HS-27A (cell line): ENCODE measurements at places on chromosomes 3 and 15.

DNA sequence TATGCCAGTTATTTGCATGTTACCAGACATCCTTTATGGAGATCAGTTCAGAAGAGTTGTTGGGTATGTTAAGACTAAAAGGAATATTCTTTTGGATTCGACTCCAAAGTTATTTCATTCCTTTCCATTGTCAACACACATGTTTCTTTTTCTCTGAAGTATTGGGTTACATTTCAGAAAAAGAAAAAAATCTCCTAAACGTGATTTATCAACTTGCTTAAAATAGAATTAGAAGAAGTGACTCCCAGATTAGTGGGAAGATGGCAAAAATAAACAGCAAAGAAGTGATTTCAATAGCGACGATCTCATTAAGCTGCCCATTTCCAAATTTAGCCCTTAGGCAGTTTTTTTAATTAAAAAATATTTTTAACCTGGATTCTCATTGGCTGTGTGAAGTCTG, 85.4 kb downstream of the TIGIT start:
- DNase-seq = no peak

DNA sequence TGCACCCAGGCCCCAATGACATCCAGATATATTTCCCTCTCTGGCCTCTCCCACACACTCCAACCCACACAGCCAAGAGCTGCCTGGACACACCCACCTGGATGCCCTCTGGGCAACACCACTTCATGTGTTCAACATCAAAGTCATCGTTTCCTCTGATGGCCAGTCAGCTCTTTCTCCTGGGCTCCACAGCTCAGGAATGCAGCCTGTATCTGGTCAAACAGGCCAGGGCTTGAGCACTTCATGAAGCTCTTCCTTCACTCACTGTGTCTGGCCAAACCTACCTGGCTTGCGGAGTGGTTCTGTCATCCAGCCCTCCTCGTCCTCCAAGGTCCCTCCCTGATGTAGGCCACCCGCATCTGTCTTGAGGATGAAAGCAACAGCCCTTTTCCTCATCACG, 35.8 kb upstream of the SLC6A11 start:
- no peak for DNase-seq

GRCh38 chr3:45666757-45667431, 22.3 kb upstream of the SACM1L start:
- DNase-seq = peak; percentile 92

- DNase-seq = no peak
Observed at GRCh38 chr15:59950603-59951388, 53.3 kb upstream of the FOXB1 start.

GRCh38 chr3:143595456-143596077, 252.7 kb downstream of the SLC9A9 start:
- no peak for DNase-seq

- no peak for DNase-seq
Observed at GRCh38 chr3:55795296-55795695, 308.2 kb upstream of the WNT5A start.

DNA sequence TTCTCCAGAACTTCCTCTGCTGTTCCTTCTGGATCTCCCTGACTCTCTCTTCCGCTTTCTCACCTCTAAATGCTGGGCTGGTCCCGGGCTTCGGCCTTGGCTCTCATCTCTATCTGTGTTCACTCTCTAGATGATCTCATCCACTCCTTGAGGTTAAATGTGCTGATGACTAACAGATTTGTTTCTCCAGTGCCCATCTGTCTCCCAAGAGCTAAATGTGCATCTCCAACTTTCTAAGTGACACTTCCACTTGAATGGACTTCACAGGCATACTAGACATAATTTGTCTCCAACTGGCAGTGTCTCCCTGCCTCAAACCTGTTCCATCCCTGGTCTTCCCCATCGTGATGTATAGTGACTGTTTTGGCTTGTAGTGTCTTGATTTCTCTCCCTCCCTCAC, 95.3 kb downstream of the ITPR1 start:
- DNase-seq = no peak

DNA sequence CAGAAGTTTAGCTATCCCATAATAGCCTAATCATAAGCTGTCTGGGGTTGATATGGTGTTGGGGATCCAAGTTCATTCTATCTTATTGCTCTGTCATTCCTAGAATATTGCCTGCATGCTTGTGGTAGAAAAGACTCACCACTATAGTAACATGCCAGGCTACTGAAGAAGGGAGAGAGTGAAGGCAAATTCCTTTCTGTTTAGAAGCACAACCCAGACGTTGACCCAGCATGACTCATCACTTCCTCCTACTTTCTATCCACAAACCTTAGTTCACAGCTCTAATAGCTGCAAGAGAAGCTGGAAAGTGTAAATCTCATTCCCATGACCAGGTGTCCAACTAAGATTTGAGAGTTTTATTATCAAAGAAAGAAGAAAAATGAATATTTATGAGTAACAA, 57.8 kb upstream of the NMD3 start:
- peak; percentile 52 for DNase-seq

DNA sequence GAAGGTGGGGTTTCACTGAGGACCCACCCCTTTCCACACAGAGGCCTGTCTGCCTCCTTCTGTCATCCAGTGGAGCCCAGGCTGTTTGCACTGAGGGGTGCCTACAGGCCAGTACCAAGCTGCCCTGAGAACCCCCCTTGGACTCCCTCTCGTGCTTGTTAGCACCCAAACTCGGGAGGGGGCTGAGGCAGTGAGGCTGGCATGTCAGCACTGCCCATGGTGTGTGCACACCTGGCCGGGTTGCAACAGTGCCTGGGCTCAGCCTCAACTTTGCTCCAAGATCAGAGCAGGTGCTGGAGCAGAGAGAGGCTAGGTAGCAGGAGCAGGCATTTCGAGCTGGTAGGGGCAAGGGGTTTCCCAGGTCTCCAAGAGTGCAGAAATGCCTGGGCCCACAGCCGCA, 90.0 kb downstream of the PIK3R4 start:
- no peak for DNase-seq

GRCh38 chr15:94844538-94845389, 613.4 kb downstream of the MCTP2 start:
- DNase-seq = no peak

DNA sequence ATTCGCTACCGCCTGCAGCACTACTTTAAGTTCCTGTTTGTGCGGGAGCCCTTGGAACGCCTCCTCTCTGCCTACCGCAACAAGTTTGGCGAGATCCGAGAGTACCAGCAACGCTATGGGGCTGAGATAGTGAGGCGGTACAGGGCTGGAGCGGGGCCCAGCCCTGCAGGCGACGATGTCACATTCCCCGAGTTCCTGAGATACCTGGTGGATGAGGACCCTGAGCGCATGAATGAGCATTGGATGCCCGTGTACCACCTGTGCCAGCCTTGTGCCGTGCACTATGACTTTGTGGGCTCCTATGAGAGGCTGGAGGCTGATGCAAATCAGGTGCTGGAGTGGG, 995 bp downstream of the CHST14 start:
- no peak for DNase-seq

- no peak for DNase-seq
Observed at GRCh38 chr3:29582273-29582672, 301.4 kb downstream of the RBMS3 start.

- DNase-seq = no peak
Observed at GRCh38 chr15:42392309-42393024, 33.2 kb downstream of the CAPN3 start.

DNA sequence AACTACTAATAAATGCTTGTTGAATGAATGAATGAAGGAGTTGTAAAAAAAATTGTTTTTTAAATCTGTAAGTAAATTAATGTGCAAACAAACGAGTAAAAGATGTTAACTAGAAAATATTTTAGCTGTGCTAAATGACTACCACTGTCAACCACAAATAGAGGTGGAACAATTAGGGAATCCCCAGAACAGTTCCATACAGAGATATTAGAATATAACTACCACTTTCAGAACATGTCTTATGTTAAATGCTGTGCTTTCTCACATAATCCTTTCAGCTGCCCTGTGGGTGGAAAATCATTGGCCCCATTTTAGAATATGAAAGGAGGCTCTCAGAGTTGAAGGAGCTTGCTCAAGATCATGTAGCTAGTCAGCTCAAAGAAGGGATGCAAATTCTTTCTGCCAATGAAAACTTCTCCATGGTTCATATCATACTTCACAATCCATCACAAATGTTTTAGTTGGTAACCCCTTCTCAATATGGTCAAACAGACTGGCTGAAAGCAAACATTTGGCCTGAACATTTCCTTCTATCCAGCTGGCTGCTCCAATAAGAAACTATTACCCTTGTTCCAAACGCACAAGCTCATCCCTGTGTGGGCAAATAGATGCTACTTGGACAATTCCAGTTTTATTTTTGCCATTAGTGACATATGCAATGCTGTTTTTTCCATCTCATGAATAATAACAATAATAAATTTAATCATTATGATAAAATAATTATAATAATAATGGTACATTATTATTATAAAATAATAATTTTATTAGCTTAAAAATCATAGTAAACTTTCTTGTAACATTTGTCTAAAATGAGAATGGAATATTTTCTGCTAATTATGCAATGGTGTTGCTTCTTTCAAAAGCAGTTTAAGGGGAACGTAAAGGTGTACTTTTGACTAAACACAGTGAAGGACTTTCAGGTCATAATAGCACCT, 290.4 kb upstream of the STT3B start:
- no peak for DNase-seq

- peak; percentile 41 for DNase-seq
Observed at GRCh38 chr15:68333775-68334470, 56.4 kb downstream of the FEM1B start.

- no peak for DNase-seq
Observed at GRCh38 chr3:27715863-27716262, 6.3 kb downstream of the EOMES start.

- DNase-seq = no peak
Observed at GRCh38 chr3:100107221-100107814, 7.0 kb downstream of the FILIP1L start.

- DNase-seq = no peak
Observed at GRCh38 chr3:181292984-181293383, 303.4 kb upstream of the DNAJC19 start.

DNA sequence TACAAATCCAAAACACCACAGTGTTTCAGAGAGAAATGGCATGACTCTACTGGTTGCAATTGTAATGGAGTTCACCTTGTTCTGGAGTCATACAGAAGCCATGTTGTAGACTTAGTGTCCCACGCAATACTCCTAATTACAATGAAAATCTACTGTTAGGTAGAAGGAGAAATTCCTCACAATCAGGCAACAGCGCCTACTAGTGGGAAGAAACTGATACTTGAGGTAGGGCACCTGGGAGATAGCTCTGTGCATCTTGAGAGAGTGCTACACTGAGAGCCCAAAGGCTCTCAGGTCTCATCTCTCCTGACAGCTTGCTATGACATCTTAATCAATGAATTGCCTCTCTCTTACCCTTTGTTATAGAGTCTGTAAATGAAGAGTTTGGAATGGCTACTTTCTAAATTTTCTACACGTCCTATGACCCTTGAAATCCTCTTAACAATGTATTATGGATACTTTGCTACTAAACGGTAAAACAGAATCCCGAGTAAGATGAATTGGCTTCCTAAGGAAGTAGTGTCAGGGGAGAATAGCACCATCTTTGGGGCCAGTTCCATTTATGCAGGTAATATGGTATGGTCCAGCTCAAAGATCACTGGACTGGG, 422.7 kb upstream of the TPRG1 start:
- no peak for DNase-seq

DNA sequence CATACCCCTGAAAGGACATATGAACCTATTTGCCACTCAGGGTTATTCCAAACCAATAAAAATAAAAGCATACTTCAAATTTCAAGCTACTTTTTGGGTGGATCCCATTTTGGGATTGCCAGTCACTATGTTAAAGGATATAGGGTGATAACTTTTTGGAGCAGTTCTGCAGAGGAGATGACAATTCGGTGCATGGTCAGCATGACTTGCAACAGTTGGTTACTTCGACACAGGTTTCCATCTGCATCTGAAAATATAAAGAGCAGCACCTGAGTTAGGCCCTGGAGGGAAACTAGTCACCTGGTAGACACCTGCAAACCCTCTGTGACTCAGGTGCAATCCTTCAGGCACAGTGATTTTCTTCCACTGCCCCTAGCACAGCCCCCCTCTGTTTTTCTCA, 38.5 kb downstream of the RASGRP1 start:
- no peak for DNase-seq

- peak; percentile 92 for DNase-seq
Observed at GRCh38 chr3:149299938-149300801, 33.3 kb downstream of the TM4SF18 start.

- DNase-seq = no peak
Observed at GRCh38 chr3:72408983-72409779, 439.1 kb downstream of the SHQ1 start.

DNA sequence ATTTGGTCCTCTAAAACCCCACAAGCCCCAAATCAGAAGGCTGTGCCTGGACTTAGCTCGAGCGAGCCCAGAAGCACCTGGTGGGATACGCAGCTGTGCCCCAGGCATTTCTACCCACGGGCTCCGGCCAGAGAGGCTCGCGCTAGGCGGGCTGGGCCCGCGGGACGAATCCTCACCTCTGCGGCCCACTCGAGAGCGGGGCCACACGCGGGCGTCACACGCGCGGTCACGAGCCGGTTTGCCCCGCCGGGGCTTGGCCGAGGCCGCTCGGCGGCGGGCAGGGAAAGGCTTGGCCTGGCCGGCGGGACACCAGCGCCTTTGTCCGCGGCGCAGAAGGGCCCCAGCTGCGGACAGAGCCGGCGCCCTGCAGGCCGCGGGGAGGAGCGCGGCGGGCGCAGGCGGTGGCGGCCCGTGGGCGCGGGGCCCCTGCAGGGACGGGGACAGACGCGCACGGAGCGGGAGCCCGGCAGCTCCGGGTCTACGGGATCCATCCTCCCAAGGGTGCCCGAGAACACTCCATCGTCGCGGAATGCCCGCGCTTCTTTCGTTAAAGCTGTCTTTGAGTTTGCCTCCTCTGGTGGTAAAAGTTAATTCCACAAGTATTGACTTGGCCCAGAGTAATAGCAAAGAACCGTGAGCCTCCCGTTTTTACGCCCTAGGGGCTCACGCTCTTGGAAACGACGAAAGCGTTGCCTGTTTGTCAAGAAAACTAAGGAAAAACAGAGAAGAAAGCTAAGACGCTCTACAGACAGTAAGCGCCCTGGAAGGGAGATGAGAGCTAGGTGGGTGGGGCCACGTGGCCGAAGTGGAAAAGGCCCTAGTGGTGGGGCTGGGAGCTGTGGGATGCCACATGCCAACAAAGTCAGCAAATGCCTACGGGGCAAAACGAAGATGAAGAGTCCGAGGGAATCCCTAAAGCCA, 26.4 kb downstream of the TYRO3 start:
- peak; percentile 35 for DNase-seq

- DNase-seq = no peak
Observed at GRCh38 chr15:57556040-57556439, 35.7 kb upstream of the MYZAP start.

GRCh38 chr15:91826443-91826842, 27.1 kb upstream of the SLCO3A1 start:
- DNase-seq = no peak
